ENCODE measurements at places on chromosomes 5 and 9. TPM values are rescaled to one million over a fixed set of nuclear protein-coding genes. Genes with fewer than 3 reads are reported as not detected.

GRCh38 chr5:130109152-130109551, 204.9 kb downstream of the CHSY3 start:
- no peak for DNase-seq

Gene CDKN2B
- total RNA-seq: not detected

DNA sequence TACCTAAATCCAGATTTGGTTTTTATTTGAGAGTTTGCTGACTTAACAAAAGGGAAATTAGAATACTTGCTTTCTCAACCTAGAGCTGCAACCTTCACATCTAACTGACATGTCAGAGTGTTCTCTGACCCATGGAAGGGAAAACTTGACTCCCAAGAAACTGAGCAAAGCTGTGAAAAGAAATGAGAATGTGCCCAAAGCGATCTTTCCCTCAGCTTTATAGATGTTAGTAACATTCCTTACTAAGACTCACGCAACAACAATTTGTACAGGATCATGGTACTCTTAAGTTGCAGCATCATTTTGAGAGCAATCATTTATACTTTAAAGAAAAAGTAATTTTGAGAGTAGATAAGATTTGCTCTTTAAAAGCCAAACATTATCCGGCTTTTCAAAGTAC, 117.0 kb upstream of the FBXL7 start:
- no peak for DNase-seq

GRCh38 chr9:112380102-112380824, at the start of gene HSDL2:
TSS of gene HSDL2 (plus strand) at chr9:112380108. CDS start at chr9:112380164, 56 bp downstream.
- DNase-seq: peak; percentile 35

DNA sequence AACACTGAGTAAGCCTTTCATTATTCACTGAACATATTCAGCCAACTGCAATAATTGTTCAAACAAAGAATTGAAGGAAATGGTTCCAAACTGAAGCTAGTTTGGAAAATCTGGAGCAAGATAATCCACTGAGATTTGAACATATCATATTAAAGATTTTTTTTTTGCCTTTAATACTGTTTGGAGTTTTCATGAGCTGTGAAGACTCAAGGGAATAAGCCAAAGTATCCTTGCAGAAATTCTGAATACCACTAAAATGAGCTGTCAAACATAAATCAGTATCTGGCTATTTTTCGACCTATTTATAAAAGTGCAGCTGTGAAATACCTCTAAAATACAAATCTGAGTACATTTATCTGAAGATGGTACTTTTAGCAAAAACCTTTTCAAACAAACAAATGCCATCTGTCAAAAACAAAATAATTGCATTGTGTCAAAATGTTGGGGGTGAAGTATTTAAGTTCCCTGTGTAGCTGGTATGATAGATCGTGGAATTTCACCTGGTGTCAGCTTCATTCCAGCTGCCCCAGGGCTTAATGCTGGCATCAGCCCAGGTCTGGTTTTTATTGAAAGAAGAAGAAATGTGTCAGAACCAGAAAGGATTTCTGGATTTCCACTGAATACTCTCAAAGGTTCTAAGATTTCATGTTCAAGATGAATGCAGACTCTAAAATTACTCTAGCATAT, 149.0 kb upstream of the GRAMD2B start:
- DNase-seq: no peak

GRCh38 chr9:123431581-123431980, 75.6 kb downstream of the CRB2 start:
- DNase-seq: no peak

GRCh38 chr9:35829764-35830096, 702 bp downstream of the TMEM8B start:
- DNase-seq: no peak

- no peak for DNase-seq
Measured at GRCh38 chr5:2353211-2353610, 398.3 kb downstream of the IRX2 start.

GRCh38 chr9:133518200-133518599, 6.6 kb downstream of the MYMK start:
- DNase-seq: no peak

GRCh38 chr9:95139126-95139525, 178.4 kb downstream of the FANCC start:
- DNase-seq: no peak

Gene OR1J2
- not detected for total RNA-seq

GRCh38 chr5:128355961-128356360, 182.1 kb downstream of the FBN2 start:
- no peak for DNase-seq

Gene JAKMIP2
- not detected for total RNA-seq

DNA sequence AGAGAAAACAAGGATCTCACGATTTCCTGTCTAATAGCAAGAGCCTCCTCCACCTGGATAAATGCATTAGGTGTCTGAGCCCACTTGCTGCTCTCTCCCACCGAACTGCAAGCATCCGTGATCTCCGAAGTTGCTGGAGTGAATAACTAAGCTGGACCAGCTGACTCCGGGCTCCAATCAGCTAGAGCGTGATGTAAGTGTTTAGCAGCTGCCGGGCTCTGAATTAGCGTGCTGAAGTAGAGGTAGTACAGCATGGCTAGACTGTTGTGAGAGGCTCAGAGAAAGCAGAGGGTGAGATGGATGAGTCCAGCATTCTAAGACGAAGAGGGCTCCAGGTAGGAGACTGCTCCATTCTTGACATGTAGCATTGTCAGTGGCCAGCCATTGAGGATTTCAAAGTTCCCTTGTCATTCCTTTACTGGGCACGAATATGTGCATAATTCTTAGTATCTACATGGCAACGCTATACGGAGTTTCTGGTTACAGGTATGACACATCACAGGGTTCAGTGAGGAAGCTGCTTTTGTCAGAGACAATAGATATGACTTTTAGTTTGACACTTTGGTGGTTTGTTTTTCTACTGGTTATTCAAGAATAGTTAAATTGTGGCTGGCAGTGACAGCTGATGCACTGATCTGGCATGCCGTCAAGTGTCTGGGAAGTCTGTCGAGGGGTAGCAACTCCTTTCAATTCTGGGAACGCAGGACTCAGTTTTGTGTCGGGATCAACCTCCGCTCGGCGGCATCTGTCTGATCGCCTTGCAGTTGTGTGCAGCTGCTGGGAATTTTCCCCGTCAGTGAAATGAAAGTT, 232.6 kb downstream of the MAST4 start:
- no peak for DNase-seq

DNA sequence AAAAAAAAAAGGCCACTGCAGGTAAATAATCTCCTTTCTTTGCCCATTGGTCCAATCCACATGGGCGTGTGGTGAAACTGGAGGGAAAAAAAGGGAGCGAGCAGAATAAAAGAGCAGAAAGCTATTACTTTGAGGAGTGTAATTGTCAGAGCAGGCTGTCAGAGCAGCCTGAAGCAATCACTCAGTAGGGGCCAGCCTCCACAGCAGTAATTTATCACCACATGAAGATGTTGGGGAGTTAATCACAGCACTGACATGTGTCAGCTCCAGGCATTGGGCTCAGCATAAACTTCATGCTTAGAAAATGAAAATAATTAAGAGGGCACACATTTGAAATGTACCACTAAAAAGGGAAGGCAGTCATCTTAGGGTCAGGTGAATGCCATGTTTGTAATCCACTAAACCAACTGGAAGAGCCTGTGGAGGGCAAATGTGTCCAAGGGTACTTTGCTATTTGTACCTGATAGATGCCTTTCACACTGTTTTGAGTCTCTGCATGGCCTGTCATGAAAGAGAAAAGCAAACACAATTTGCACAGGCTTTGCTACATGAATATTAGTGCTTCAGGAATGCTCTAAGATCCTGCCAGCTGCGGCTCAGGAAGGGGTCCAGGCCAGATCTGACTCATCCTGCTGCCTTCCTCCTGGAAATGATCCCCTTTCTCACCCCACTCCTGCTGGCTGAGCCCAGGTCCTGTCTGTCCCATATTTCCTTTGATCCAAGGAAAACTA, 2.9 kb upstream of the PTGER4 start:
- DNase-seq: no peak

DNA sequence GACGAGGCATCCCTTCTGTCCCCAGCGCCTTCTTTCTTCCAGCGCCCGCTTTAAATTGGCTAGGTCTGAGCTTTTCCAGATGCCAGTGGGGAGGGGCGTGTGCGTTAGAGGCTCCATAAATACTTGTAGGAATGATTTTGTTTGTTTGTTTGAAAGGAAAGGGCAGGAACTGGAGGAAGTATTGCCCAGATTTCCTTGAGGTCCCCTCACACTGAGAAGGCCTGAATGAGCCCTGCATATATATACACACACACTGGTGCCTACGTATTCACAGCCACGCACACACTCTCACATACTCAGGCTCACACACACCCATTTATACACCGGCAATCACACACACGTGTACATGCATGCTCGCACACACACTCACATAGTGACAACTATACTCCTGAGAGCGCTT, 1.0 kb upstream of the SLIT3 start:
- no peak for DNase-seq

- no peak for DNase-seq
Measured at GRCh38 chr5:150081541-150082283, 4.6 kb downstream of the CSF1R start.

Gene IGIP
- total RNA-seq: 1.2 TPM

GRCh38 chr5:160023007-160023907, 14.3 kb downstream of the TTC1 start:
- DNase-seq: no peak

GRCh38 chr5:137488516-137488915, 10.6 kb downstream of the SPOCK1 start:
- DNase-seq: no peak

DNA sequence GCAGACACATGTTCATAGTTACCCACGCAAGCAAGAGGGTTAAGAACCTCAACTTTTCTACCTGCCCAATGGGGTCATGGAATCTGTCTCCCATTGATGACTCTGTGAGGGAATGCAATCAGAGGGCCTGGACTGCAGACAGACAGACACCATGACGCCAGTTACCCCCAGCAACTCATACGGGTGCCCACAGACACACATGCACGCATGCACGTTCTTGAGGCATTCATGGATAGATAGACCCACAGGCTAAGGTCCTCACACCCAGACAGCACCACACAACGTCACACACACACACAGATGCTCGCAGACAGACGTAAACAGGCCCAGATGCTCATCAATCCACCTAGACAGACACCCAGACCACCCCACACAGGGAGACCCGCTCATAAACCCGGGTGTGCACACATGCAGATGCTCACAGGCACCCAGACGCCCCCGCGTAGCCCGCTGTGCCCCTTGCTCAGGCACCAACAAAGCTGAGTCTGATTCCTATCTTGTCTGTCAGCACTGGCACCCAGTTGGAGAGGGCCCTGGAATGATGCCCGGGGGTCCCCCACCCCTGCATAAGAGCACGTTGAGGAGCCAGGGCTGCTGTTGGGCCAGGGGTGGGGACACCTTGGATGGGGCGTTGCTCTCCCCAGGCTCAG, 23.6 kb downstream of the LHX2 start:
- DNase-seq: no peak

- no peak for DNase-seq
Measured at GRCh38 chr5:107196500-107197059, 474.2 kb downstream of the EFNA5 start.

- no peak for DNase-seq
Measured at GRCh38 chr5:168910874-168911273, 331.7 kb upstream of the PANK3 start.

GRCh38 chr5:5387192-5387591, 35.3 kb upstream of the ICE1 start:
- no peak for DNase-seq

DNA sequence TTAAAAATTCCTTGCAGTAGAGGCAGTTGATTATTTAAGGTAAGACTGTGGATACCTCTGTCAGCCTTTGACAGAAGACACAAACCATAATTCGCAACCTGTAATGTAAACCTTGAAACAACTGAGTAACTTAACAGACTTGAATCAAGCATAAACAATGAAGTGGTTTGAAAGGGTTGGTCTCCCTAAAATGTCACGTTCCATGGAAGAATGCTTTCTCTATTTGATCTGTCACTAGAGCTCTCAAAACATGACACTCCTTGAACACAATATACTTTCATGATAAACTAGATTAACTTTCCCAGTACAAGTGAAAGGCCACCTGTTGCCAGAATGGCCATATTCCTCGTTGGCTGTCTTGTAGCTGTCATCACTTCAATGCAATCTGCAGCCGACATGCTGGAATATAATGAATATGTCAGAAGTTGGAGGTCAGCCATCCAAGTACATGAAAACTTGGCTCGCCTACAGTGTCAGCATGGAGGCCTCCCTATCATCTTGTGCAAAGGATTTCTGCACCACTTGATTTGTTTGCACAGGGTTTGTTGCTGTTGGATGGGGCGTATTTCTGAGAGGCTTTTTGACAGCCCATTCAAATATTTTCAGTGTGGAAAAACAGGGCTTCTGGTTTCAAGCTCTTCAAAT, 228.0 kb downstream of the TLE4 start:
- no peak for DNase-seq

Gene NUDT2
- total RNA-seq: 13.1 TPM

- no peak for DNase-seq
Measured at GRCh38 chr5:130189961-130190360, 285.7 kb downstream of the CHSY3 start.

- no peak for DNase-seq
Measured at GRCh38 chr9:1320051-1320557, 269.9 kb downstream of the DMRT2 start.

GRCh38 chr9:109518621-109519335, 20.7 kb upstream of the PTPN3 start:
- DNase-seq: no peak

DNA sequence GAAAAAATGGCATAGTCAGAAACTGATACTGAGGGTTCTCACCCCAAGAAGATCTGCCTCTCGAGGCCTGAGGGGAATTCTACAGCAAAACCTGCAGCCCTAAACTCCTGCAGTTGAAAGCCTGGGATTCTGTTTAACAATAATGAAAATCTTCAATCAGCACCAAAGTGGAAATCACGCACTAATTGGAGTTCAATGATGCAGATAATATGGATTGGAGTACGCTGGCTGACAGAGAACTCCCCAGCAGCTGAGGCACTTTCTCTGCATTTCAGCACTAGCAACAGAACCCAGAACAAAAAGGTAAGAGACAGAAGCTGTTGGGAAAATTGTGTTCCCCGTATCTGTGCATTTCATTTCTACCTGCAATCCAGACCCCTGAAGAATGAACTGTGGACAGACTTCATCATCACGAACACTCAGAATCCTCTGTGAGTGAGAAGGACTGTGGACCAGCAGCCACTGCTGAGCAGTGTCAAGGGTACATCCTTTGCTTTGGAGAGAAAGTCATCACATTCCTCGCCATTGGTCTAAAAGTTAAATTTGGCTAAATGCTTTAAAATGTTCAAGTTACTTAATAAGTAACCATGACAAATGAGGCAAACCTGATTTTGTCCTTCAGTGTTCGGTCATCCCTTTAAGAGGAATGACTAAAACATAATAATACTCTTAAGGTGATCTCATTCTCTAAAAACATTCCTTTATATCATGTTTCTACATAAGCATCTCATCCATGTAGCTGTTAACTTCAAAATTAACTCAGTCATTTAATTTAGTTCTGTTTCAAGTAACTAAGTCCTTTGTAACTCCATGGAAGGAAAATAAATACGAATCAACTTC, 126.1 kb downstream of the GAS1 start:
- DNase-seq: no peak

Measured in K562 (cell line).